ENCODE measurements at places on chromosomes 12 and 14.
A peak's percentile ranks its signal among the peaks of the same experiment; 100 is the strongest.

DNA sequence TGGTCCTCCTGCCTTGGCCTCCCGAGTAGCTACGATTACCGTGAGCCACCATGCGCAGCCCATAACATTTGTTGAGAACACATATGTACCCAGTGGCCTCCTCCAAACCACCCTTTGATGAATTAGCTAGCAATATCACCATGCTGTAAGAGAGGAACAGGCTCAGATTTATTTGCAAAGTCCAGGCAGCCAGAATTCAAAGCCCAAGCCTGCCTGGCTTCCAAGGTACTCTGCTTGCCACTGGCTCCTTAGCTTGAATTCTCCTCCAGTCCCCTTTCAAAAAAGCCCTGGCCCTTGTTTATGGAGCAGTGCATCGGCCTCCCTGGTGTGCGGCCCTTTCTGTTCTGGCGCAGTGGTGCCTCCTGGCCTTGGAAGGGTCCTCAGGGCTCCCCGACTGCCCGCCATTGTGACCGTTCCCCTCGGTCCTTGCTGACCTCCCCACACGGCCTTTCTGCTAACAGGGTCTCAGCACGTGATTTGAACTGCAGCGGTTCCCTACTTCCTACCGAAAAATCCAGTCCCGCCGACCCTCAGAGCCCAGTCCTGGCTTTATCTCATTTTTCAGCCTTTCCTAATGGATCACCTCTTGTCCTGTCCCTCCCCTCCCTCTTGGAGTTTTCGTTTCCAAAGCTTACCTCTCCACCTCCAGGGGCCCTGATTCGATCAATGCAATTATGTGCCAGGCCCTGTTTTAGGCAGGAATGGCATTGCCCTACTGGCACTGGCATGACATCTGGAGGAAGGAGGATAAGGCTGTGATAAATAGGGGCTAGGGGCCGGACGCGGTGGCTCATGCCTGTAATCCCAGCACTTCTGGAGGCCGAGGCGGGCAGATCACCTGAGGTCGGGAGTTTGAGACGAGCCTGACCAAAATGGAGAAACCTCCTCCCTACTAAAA is 22.0 kb downstream of the SLC25A29 start:
- DNase-seq: no peak

DNA sequence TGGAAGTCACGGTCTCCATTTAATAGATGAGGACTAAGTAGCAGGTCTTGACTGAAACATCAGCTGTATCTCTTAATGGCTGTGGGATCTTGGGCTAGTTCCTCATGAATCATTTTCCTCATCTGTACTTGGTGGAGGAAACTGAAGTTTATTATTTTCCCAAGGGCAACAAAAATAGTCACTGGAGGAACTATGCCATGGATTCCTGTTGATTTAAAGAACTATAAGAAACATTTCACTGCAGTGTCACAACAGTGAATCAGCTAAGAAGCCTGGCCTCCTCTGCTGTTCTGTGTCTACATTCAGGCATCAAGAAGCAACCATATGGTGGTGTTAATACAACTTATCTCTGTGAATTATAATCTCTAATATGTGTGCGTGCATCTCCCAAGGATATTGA is 200.5 kb downstream of the STXBP6 start:
- DNase-seq: no peak

- DNase-seq: no peak
These were observed 92.8 kb upstream of the METAP2 start for GRCh38 chr12:95380997-95381786.

- DNase-seq: no peak
These were observed 272.7 kb upstream of the DIO3 start for GRCh38 chr14:101288436-101289229.

- no peak for DNase-seq
These were observed 986 bp upstream of the NTF3 start for GRCh38 chr12:5430641-5431603.

DNA sequence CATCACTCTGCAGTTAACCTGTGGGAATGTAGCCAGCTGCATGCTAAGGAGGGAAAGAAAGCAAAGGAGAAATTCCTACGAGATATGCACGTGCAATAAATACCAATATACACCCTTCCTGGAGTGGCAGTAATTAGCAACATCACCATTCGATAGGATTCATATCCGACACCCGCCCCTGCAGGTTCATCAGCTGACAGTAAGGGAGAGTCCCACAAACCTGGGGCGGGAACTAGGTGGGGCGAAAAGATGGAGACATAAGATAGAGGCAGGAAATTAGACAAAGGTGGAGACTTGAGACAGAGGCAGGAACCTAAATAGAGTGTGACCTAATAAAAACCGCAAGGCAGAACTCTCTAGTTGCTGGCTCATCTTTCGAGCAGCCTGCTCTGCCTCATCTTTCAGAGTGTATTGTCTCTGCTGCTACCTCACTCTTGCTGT is 51.6 kb downstream of the PLEKHG3 start:
- DNase-seq: peak; percentile 61

DNA sequence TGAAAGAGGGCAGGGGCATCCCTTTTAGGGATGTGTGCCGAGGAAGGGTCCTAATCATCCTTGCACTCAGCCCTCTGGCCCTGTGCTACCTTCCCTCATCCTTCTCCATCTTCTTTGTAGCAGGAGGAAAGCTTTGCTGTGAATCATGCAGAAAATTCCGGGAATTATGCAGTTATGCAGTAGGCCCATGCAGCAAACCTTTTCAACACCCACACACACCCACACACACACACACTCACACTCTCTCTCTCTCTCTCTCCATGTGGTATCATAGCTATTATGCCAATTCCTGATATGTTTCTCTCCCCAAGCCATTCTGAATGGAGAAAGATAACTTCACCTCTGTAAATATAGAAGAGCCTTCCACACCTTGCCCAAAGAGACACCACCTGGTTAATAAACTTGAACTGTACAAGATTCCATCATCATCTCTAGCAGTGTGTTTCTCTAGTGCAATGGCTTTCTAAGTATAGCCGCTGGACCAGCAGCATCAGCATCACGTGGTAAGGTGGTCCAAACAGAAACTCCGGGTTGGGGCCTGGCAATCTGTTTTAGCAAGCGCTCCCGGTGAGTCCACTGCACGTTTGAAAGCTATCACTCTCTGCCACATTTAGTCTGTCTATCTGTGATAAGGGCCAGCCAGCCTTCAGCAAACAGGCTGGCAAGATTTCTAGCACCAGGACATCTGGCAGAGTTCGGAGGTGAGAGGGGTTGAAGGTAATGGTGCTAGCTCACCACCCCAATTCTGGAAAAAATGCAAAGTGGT is 57.6 kb downstream of the MDM2 start:
- no peak for DNase-seq
